Activated CD4-positive, alpha-beta T cell treated with anti-CD3 and anti-CD28 coated beads for 24 hours (primary cell): ENCODE measurements at places on chromosomes 7 and 10.

- DNase-seq = no peak
Observed at GRCh38 chr10:115417585-115418265, 324.6 kb downstream of the ATRNL1 start.

GRCh38 chr10:122746408-122746807, 46.8 kb upstream of the C10orf120 start:
- no peak for DNase-seq

DNA sequence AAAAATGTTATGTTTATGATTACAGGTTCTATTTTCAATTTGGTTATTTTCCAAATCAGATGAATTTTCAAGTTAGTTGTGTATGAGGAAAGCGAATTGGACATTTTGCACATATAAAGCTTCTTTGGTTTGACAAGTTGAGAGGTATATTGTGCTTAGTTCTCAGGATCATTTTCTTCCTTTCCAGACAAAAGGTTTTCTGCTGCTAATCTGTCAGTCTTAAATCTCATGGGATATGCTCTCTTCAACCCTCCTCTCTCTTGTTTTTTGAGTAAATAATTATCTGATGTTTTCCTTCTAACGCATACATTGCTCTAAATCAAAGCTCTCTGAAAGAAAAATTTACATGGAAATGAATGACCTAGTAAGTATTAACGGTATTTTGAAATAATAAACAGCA, 77.9 kb downstream of the PPP1R3A start:
- DNase-seq = no peak

DNA sequence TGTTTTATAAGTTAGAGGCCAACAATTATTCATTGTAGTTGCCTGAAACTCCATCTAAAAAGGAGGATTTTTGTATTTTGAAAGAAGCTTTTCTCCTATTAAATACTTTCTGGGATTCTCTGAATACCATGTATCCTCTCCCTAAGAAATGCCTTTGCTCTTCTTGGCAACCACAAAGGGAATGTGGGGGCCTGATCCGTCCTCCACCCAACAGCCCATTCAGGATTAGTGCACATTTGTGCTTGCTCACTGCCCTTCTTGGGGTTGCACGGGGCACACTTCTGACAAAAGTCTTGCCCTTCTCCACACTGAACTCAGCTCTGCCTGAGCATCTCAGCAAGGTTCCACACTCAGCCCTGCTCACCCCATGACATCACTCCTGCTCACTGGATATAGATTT, 194.2 kb downstream of the SLC25A13 start:
- no peak for DNase-seq

DNA sequence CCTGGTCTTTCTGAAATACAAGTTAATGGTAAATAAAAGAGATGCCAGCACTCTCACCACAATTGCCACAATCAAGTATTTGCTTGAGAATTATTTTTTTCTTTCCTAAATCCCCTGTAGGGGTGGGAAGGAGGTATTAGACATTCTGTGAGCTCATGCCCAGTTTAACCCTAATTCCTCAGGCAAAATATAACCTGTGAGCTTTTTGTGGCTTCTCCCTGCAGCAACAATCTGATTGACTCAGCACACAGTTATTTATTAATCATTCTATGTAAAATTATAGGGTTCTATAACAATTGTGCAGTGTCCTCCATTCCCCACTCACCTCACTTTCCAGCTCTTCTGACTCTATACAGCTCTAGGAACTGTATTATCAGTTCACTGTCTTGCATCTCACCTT, 66.3 kb downstream of the GLI3 start:
- DNase-seq = no peak

GRCh38 chr7:9955138-9955537, 1018.5 kb upstream of the PHF14 start:
- DNase-seq = no peak

GRCh38 chr7:131211500-131211899, 116.2 kb upstream of the MKLN1 start:
- DNase-seq = no peak

GRCh38 chr7:155066417-155066950, 3.6 kb upstream of the HTR5A start:
- DNase-seq = no peak

- no peak for DNase-seq
Observed at GRCh38 chr7:94429153-94429552, 34.5 kb downstream of the COL1A2 start.

- no peak for DNase-seq
Observed at GRCh38 chr7:137488038-137488437, 144.5 kb upstream of the PTN start.

GRCh38 chr10:120436439-120437112, 20.5 kb upstream of the PLPP4 start:
- no peak for DNase-seq

DNA sequence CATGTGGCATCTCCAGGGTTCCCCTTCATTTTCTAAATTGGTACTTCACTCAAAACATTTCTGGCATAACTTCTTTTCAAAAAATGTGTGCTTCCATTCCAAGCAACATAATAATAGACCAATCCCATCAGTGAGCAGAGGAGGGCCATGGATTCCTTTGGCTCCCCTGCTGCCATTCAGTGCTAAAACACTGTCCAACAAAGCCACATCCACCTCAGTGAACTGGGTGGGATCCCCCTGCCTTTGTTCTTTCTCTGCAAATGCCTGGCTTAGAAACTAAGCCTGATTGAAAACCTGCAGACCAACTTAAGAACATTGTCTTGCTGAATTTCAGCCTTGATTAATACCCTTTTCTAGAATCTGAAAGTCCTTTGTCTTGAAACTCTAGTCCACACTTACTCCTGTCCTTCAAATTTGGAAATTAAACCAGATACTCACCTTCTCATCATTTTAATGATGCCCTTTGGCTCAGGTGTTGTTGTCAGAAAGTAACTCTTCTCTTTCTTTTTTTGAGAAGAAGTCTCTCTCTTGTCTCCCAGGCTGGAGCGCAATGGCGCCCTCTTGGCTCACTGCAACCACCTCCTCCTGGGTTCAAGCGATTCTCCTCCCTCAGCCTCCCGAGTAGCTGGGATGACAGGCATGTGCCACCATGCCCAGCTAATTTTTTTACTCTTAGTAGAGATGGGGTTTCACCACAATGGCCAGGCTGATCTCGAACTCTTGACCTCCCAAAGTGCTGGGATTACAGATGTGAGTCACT, 132.3 kb downstream of the PLXNA4 start:
- no peak for DNase-seq
